Cortex of kidney (tissue), 1 donor: ENCODE measurements at places on chromosomes 13 and 19.

- no peak for DNase-seq
Measured at GRCh38 chr19:1239796-1240737, 1.5 kb upstream of the ATP5F1D start.

- no peak for DNase-seq
Measured at GRCh38 chr13:93118081-93118615, 108.5 kb upstream of the GPC6 start.

GRCh38 chr19:36153126-36153525, 879 bp upstream of the COX7A1 start:
- no peak for DNase-seq

GRCh38 chr13:106373304-106373988, 162.0 kb downstream of the EFNB2 start:
- no peak for DNase-seq

DNA sequence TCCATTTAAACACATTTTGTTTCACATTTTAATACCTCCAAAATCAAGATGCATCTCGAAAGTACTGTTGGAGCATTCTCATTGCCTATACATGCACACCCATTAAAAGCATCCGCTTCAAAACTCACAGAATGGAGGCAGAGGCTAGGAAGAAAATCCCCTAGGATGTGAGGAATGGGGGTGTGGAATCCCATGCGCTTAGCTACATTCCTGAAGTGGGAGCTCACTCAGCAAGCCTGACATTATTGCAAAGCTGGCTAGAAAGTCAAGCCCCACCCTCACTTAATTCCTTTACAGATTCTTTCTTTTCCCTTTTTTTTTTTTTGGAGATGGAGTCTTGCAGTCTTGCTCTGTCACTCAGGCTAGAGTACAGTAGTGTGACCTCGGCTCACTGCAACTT, 4.6 kb upstream of the FAM32A start:
- no peak for DNase-seq

DNA sequence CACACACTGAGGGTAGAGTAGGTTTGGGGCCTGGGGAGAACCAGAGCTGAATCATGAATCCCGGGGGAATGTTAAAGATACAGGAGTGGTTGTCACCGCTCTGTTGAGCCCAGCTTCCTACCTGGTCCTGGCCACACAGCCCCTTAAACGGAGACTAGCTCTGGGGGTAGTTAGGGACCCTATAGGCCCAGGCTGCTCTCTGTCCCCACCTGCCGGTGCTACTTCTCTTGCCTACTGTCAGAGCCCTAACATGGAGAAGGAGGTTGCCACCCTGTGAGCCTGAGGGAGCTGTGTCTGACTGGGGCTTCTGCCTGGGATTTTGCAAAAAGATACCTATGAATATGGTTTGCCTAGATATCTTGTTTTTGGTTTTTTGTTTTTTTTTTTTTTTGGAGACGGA, 36.6 kb upstream of the ZNF429 start:
- no peak for DNase-seq

- DNase-seq: no peak
Measured at GRCh38 chr13:71644579-71644978, 222.4 kb downstream of the DACH1 start.

- DNase-seq: no peak
Measured at GRCh38 chr19:8561075-8561764, 16.0 kb downstream of the MYO1F start.

DNA sequence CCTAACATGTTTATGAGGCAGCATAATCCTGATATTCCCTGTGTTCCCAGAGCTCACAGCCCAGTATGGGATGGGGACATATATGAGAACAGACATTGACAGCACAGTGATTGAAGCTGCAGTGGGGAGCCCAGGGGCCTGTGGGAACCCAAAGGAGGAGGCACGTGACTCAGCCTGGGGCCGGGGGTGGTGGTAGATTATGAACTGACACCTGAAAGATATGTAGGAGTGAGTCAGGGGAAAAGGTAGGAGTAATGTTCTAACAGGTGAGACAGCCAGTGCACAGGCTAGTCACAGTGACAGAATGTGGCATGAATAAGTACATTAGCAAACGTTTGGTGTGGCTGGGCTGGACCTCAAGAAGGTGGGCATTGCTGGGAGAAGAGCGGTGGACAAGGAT, 29.0 kb downstream of the CKM start:
- no peak for DNase-seq

- DNase-seq: no peak
Measured at GRCh38 chr13:114099918-114100445, 32.4 kb downstream of the RASA3 start.

GRCh38 chr13:40798380-40798779, 9.0 kb downstream of the SLC25A15 start:
- DNase-seq: no peak
